ENCODE measurements at places on chromosomes 1 and 21. TPM values are rescaled to one million over a fixed set of nuclear protein-coding genes. Genes with fewer than 3 reads are reported as not detected.

The RNF220 gene
- 88.0 TPM for total RNA-seq

The AQP10 gene
- not detected for total RNA-seq

The ARF1 gene
- 409 TPM for total RNA-seq

The SYNC gene
- not detected for total RNA-seq

The HEATR1 gene
- total RNA-seq = 66.1 TPM

The MYBPHL gene
- not detected for total RNA-seq

The TFF2 gene
- not detected for total RNA-seq

The GBP2 gene
- total RNA-seq = 74.1 TPM

The ASCL5 gene
- total RNA-seq = not detected

The SLFNL1 gene
- total RNA-seq = 0.14 TPM

The SNAP47 gene
- 29.3 TPM for total RNA-seq

DNA sequence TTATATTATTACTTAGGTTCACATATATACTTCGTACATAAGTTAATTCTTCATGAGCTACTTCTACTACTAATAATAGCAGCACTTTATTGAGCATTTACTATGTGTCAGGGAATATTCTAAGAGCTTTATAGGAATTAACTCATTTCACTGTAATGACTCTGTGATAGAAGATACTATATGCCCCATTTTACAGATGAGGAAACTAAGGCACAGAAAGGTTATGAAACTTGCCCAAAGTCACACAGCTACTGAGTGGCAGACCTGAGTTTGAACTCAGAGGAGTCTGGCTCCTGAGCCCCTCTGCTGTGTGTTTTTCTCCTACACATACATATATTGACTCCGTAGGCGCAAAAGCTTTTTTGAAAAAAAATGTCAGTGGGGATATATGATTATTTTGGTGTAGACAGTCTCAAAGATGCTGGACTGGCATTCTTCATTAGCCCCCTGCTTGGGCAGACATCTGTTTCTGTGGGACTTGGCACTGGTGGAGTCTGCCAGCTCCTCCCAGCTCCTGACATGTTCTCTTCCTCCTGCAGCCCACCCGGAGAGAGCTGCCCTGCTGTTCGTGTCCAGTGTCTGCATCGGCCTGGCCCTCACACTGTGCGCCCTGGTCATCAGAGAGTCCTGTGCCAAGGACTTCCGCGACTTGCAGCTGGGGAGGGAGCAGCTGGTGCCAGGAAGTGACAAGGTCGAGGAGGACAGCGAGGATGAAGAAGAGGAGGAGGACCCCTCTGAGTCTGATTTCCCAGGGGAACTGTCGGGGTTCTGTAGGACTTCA is 70.9 kb downstream of the TCP10L start:
- no peak for DNase-seq

- DNase-seq = no peak
These were observed 6.0 kb upstream of the PPIE start for GRCh38 chr1:39732730-39733129.

GRCh38 chr1:63651161-63651701 is 58.0 kb downstream of the PGM1 start:
- DNase-seq = peak; percentile 38

DNA sequence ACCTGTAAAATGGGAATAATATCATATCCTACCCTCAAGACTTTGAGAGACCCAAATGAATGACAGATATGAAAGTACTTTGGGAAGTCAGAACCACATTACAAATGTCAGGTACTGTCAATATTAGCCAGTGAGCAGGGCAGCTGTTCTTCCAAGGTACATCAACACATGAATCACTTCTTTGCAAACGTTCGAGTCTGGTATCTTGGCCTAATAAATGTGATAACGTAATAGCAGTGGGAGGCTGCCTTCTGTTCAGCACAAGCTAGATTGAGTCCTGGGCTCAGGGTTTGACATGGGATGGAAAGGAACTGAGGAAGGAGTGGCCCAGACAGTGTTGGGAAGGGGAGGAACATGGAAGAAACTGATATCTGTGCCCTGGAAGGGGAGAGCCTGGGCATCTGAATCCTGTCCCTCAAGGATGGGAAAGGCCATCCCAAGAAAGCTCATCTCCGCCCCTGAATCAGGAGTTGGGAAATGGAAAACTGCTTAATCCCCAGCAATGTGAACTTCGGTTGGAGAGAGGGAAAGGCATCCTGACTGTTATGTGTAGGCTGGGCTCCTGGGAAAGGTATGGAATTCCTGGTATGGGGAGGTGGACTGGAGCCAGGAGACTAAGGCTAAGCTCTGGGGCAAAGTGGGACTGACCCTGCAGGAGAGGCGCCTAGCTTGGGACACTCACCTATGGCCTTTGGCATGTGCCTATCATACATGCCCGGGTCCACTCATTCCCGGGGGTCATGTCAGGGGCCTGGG is 14.3 kb downstream of the KCNC4 start:
- DNase-seq = no peak

DNA sequence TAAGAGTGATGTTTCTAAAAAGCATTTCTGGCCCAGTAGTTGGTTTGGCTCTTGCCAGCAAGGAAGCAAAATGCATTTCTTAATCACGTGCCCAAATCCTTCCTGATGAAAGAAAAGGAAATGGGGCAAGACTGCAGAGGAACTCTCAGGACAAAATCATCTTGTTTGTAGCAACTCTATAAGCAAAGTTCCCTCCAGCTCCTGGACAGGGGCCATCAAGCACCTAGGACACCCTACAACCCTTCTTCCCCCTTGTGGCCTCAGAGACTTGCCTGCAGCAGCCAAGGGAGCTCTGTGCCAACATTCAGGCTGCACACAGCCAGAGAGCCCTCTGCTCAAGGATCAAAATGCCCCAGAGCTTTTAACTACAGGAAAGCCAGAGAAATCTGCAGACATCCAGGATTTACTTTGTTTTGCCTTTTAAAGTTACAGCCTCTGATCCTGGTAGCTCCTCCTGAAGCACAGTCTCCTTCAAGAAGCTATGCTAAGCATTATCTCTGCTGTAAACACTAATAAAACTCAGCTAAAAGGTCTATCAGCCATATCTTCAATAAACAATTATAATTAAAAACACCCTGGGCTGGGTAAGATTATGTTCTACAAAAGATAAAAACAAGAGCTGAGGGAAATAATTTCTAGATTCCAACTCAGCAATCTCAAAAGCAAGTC is 105.0 kb downstream of the KIAA0319L start:
- DNase-seq = no peak

GRCh38 chr1:39842836-39843235 is 40.5 kb downstream of the TRIT1 start:
- no peak for DNase-seq

DNA sequence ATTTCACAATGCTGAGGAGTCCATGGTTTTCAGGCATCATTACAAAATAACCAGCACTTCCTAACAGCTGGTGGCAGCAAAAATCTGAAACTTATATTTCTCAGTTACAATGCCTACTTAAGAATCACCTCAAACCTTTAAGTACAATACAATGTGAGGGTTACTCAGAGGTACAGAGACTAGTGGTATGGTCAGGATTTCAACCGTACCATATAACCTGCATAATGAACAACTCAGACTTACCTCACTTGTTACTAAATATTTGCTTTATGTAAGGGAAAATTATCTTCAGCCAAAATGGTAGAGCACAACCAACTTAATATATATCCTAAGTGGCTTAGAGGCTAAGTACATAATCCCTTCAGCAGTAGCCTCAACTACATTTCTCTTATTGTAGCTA is 344.5 kb downstream of the SMYD3 start:
- DNase-seq = no peak

DNA sequence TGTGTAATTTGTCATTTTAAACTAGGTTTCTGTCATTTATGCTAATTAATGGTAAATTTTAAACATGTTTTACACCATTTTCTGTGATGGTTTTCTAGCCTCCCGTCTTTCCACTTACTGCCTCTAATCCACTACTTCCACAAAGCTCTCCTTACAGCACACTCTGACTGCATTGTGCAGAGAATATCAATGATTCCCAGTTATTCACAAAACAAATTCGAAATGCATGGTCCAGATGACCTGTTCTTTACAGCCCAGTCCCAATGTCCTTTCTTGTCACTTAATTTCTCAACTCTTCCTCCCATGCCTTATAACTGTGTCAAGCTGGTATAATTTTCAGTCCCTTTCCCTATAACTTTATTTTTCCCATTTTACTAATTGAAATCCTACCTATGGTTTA is 770.5 kb downstream of the USP25 start:
- no peak for DNase-seq

GRCh38 chr1:56852476-56852875 is 2.1 kb upstream of the C8A start:
- no peak for DNase-seq

DNA sequence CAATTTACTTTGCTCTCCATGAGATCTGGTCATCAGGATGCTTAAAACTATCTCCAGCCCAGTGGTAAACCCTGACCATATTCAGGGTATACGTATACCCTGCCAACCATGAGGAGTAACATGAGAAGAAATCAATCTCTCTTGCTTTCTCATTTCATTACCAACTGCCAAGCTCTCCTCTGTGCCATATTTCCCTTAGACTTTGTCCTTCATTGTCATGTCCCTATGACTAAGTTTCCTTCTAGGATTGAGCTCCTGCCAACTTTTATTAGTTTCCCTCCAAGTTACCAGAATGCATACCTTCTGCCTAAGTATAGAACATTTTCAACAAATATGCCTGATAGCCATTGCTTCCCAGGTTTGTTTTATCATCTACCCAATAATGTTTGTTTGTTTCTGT is 1113.9 kb upstream of the B3GALT2 start:
- no peak for DNase-seq

DNA sequence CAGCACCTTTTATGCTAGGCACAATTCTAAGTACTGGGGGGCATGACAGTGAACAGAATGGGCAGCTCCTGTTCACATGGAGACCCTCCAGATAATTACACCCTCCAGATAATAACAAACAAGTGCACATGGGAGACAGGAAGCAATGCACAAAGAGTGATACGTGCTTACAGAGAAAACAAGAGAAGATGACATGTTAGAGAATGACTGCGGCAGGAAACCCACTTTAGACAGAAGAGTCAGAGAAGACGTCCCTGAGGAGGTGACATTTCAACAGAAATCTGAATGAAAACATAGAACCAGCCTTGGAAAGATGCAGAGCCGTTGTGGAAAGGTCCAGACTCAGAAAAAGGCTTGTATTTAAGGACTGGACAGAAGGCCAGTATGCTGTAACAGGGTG is 54.7 kb upstream of the ARTN start:
- no peak for DNase-seq

DNA sequence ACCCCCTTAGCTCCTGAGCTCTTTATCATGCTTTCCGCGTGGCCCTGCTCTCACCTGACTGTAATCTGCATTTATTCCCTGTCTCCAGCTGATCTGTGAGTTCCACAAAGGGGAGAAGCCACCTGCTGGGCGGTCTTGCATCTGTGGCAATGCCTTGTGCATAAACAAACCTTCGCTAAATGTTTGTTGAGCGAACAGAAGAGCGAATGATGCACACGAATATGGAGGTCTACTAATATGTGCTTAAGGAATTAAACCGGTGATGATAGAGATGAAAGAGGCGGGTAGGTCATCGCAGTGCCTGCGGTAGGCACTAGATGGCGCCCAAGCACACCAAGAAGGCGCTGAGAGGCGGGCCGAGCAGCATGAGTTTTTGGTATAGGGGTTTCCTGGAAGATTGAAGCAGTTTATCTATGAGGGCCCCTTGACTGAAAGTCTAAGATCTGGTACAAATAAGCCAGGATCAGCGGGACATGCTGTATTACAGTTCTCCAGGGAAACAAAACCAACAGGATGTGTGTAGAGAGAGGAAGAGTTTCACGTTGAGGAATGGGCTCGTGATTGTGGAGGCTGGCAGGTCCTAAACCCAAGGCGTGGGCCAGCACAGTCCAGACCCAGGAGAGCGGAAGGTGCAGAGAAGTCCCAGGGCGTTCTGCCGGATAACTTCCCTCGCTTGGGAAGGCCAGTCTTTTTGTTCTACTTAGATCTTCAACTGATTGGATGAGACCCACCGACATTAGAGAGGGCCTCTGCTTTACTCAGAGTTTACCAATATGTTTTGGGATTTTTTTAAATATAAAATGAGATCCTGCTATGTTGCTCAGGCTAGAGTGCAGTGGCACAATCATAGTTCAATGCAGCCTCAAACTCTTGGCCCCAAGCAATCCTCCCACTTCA is 34.7 kb downstream of the TOMM20 start:
- DNase-seq = peak; percentile 76

- DNase-seq = no peak
These were observed 26.6 kb upstream of the PIGK start for GRCh38 chr1:77245830-77246229.

DNA sequence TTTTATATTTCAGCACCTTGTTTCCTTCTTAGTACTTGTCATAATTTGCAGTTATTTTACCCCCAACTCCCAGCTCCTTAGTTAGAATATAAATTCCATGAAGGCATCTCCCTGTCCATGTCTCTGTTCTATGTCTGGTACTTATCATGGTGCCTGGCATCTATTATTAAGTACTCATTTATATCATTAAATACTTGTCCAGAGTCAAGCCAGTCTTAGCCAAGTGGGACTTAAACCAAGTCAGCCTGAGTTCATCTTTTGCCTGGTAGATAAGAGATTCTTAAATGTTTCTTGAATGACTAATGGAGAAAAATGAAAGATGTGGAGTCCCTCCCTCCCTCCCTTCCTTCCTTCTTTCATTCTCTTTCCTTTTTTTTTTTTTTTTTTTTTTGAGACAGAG is 9.4 kb downstream of the SLC25A44 start:
- DNase-seq = no peak

DNA sequence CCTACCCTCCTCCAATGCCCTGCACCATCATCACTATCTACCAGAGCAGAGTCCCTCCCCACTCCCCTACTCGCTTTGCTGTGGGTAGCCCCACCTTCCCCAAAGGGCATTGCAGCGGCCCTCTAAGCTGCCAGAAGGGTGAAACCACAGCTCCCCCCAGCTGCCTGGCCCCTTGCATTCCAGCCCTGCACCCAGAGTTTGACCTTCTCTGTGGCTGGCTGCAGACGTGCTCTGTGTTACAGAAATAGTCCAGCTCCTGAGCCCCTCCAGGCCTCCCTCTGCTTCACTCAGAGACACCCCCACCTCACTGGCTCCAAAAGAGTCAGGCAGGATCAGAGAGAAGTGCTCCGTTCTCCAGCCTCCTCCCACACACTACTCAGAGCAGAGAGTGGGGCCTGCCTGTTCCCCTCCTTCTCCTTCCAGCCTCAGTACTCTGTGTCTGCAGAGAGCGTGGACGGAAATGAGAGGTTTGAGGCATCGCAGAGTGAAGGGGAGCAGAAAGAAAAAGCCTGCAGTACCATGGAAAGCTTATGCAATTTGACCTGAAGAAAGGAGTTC is 63.2 kb downstream of the PLEKHA6 start:
- DNase-seq = no peak

GRCh38 chr1:182118851-182119250 is 57.3 kb upstream of the ZNF648 start:
- DNase-seq = no peak

- no peak for DNase-seq
These were observed 6.8 kb upstream of the AADACL3 start for GRCh38 chr1:12709091-12709491.

GRCh38 chr1:203598752-203599151 is 27.9 kb upstream of the ATP2B4 start:
- DNase-seq = no peak

All from activated T-helper 2 cell treated with anti-CD3 and anti-CD28 coated beads, Interferon-gamma antibody, Interleukin-2, Interleukin-4, amounts not matched to agents 10 μg/mL and 5 μg/mL and 100 μg/mL, durations not matched to agents 14 hours and 24 hours and 36 hours (primary cell).